ENCODE measurements at places on chromosomes 3 and 15. TPM values are rescaled to one million over a fixed set of nuclear protein-coding genes. Genes with fewer than 3 reads are reported as not detected.
A peak's percentile ranks its signal among the peaks of the same experiment; 100 is the strongest.

- no peaks in the 10 kb centered on the region for H3K36me3 ChIP-seq
- H3K27ac ChIP-seq, result no peak overlapping the region
- H3K27me3 ChIP-seq, result no peaks in the 10 kb centered on the region
- DNase-seq, result no peak
- no peaks in the 10 kb centered on the region for H3K4me1 ChIP-seq
Measured at GRCh38 chr3:57144952-57145351, 20.2 kb downstream of the IL17RD start.

DNA sequence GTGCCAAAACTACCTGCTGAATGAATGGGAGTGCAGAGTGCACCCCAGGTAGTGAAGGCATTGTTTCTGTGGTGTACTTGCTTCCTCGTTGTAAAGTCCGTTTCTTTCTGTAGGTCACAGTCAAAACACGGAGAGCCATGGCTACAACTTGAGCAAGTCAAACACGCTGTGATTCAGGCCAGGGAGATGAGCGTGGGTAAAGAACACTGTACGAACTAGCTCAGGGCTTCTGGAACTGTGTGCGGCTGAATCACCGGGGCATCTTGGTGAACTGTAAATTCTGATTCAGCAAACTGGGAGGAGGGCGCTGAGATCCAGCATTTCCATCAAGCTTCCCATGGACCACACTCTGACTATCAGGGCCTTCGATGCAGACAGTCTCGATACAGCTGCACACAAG lies 5.0 kb upstream of the TNK2 start:
- H3K4me1 ChIP-seq, result peaks cover 4% of the 10 kb centered on the region
- no peak for DNase-seq
- H3K27me3 ChIP-seq, result peaks cover 5% of the 10 kb centered on the region
- H3K27ac ChIP-seq, result no peak overlapping the region

- no peaks in the 10 kb centered on the region for H3K27me3 ChIP-seq
- H3K36me3 ChIP-seq, result no peaks in the 10 kb centered on the region
- no peak overlapping the region for H3K4me3 ChIP-seq
- DNase-seq, result no peak
Measured at GRCh38 chr3:189344996-189345395, 173.2 kb downstream of the TPRG1 start.

Gene ALDH1A3
- total RNA-seq, result 73.7 TPM

Gene UACA
- total RNA-seq, result 107 TPM

DNA sequence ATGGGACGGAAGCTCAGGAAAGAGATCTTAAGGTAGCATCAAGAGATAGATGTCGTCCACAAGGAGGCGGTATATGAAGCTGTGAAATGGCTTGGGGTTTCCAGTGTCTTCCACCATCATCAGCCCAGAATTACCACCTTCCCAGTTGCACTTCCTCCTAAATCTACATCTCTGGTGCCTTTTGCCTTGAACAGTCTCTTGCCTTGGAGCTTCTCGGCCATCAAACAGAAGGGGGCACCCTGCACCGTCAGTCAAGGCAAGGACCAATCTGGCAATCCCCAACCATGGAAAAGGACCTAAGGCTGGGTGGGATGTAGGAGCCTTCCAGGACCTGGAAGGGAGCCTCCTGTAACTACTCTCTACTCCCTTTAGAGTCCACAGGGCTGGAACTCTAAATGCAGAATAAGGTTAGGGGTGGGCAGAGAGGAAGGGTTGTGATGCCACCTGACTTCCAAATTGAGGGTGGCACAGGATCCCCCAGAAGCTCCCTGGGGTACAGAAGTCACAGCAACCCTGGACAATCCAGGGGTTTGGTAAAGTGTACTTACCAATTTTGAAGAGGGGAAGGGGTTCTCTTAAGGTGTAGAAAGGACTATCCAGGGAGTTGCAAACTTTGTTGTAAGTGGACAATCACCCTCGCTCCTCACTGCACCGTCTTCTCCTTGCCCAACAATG lies 1.0 kb upstream of the RYR3 start:
- no peak overlapping the region for H3K4me3 ChIP-seq
- H3K36me3 ChIP-seq, result no peaks in the 10 kb centered on the region
- DNase-seq, result no peak
- peaks cover 17% of the 10 kb centered on the region for H3K27me3 ChIP-seq
- no peak overlapping the region for H3K27ac ChIP-seq
- no peaks in the 10 kb centered on the region for H3K4me1 ChIP-seq

GRCh38 chr3:67648701-67649100 lies 5.7 kb downstream of the SUCLG2 start:
- no peak overlapping the region for H3K4me3 ChIP-seq
- H3K27me3 ChIP-seq, result no peaks in the 10 kb centered on the region
- no peaks in the 10 kb centered on the region for H3K36me3 ChIP-seq
- peaks cover 5% of the 10 kb centered on the region for H3K4me1 ChIP-seq
- peak; percentile 27 for DNase-seq

Gene CD200R1
- total RNA-seq, result not detected

- peaks cover 8% of the 10 kb centered on the region for H3K36me3 ChIP-seq
- no peaks in the 10 kb centered on the region for H3K4me1 ChIP-seq
- DNase-seq, result no peak
- H3K27ac ChIP-seq, result no peak overlapping the region
- no peaks in the 10 kb centered on the region for H3K27me3 ChIP-seq
- H3K4me3 ChIP-seq, result no peak overlapping the region
Measured at GRCh38 chr15:80804970-80805495, 25.9 kb downstream of the CEMIP start.

Gene SCN11A
- total RNA-seq, result under 0.01 TPM

DNA sequence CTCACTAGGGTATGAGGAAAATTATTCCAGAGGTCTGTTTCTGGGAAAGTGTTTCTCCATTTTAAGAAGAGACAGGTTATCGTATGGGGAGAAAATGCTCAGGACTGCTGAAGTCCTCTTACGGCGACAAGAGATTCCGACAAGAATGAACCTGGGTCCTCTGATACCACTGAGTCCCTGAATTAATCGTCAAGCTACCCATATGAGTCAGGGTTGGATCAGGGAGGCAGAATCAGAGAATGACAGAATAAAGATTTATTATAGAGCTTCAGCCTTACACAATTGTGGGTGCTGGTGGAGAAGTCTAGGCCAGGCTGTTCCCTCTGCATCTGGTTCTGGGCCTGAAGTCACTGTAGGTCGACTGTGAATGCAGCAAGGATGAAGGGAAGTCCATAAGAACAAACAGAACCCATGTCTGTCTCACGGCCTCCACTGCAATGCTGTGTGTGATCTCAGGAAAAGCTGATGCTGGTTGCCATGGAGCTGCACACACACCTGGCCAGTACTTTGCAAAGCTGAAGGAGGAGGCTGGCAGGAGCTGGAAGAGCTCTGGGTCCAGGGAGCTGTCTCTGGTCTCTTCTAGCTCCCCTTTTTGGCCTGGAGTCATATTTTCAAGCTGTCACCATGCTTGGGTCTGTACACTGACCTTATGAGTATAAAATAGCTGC lies 83.9 kb downstream of the HHLA2 start:
- H3K4me3 ChIP-seq, result no peak overlapping the region
- no peak for DNase-seq
- no peaks in the 10 kb centered on the region for H3K27me3 ChIP-seq

- no peak overlapping the region for H3K4me3 ChIP-seq
- no peak for DNase-seq
- no peaks in the 10 kb centered on the region for H3K36me3 ChIP-seq
- H3K4me1 ChIP-seq, result peaks cover 10% of the 10 kb centered on the region
Measured at GRCh38 chr3:16011376-16011775, 163.1 kb upstream of the GALNT15 start.

Measured in fibroblast of lung (primary cell).